CD4-positive, alpha-beta T cell treated with Interleukin-6 for 4 hours (primary cell): ENCODE measurements at places on chromosomes 12 and 14.

- DNase-seq: no peak
Measured at GRCh38 chr14:21467616-21468015, 9.1 kb downstream of the RAB2B start.

DNA sequence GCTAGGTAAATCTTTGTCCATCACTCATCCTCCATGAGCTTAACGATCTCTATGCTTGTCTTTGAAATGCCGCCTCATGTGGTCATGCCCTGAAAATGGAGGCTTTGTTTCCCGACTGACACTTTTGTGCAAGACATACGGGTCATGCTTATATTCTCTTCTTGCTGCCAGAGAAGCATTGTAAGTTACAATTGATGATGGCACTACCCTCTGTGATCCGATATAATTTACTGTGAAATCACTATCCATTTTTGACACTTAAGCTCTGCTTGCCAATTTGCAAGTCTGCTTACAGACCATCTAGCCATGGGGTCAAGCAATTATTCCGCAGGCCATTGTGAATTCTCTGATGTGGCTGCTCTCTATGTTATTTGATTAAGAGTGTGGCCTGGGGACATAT lies 650.0 kb downstream of the FLRT2 start:
- DNase-seq: no peak

- DNase-seq: no peak
Measured at GRCh38 chr12:43337571-43338444, 214.2 kb downstream of the ADAMTS20 start.

GRCh38 chr12:94488463-94488862 lies 28.8 kb upstream of the CEP83 start:
- no peak for DNase-seq

- DNase-seq: no peak
Measured at GRCh38 chr14:88289996-88290395, 33.1 kb downstream of the KCNK10 start.

DNA sequence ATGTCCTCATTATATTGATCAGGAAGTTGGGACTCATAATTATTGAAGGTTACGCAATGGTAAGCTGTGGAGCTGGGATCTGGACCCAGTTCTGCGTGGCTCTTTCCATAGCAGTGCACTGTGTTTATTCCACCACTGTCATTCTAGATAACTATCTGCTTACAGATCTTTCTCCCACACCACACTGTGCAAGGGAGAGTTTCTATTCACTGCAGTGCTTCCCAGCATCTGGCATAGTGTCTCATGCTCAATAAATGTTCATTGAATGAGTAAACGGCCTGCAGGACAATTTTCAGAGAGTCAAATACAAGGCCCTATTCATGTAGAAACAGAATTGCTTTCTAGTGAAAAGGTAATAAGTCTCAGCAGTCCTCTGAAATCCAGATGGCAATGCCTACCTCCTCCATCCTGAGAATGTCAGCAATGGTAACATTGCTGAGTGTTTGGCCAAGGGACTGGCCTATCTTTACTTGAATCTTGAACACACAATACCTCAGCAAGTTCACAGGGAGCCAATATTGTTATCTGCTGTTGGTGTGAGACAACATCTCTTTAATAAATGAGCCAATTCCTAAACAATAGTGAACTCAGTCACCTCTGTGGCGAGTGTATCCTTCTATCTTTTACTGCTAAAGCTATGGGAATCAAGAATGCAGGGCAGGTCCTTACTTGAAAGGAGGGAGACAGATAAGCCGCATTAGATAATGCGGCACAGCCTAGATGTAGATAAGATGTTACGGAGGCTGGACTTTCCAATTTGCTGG lies 332.4 kb upstream of the PRICKLE1 start:
- no peak for DNase-seq

GRCh38 chr12:98274430-98275130 lies 240.8 kb upstream of the TMPO start:
- no peak for DNase-seq

DNA sequence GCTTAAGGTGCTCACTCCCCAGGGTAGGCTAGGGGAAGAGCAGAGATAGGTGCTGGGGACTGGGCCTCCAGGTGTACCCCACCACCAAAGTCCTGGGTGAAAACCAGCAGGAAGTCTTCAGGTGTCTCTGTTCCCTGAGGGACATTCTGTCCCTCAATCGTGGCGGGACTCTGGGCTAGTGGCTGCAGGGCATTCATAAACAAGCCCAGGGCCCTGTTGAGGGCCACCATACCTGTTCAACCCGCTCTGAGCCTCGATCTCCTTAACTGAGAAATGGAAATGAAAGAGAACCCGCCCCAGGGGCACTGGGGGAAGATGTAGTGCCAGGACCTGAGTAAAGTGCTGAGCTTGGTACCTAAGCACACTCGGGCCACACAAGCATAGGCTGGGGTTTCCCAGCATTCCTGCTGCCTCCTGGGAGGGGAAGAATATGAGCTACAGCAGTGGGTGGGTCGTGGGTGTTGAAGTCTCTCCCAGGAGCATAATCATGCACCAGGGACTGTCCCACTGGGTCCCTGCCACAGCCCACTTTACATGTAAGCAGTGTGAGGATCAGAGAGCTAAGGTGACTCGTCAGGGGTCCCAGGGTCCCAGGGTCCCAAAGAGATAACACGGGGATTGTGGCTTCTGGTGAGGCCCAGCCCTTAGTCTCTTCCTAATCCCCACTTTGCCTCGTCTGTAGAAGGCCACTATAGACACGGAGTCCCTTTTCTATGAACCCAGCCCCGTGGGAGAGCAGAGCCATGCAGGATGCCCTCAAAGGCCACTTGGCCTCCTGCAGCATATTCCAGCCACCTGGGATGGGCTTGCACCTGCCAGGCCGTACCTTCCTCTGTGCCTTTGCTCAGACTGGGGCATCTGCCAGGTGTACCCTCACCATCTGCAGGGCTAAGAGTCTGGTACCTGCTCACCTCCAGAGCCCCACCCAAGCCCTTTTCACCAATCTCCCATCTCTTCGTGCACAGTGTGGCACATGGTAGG lies 14.4 kb downstream of the FAM222A start:
- DNase-seq: no peak

GRCh38 chr12:114431902-114432301 lies 26.0 kb upstream of the TBX5 start:
- DNase-seq: no peak

DNA sequence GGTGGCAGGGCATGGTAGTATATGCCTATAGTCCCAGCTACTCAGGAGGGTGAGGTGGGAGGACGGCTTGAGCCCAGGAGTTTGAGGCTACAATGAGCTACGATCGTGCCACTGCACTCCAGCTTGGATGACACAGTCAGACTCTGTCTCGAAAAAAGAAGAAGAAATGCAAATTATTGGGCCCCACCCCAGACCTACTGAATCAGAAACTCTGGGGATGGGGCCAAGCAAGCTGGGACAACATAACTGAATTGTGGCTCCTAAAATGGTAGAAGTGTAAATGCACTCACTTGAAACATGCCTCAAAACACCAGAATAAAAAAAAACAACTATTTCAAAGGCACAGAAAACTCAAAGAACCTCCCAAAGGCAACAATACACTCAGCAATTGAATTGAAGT lies 37.0 kb downstream of the CIT start:
- DNase-seq: no peak

DNA sequence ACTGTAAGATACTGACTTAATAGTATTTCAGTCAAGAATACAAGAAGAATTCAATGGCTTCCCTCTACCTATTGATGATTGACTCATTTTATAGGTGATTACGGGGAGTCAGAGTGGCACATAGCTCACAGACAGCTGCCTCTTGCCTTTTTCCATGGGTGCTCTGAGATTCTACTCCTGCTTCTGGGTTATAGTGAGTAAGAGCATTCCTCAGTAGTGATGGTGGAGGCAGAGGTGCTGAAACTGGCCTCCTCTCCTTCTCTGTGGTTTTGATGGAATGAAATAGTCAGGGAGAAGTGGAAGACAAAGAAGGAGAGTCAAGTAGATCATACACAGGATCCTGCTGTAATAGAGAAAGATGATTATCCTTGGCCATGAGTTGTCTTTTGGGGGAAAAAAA lies 438.2 kb upstream of the FAR2 start:
- no peak for DNase-seq

DNA sequence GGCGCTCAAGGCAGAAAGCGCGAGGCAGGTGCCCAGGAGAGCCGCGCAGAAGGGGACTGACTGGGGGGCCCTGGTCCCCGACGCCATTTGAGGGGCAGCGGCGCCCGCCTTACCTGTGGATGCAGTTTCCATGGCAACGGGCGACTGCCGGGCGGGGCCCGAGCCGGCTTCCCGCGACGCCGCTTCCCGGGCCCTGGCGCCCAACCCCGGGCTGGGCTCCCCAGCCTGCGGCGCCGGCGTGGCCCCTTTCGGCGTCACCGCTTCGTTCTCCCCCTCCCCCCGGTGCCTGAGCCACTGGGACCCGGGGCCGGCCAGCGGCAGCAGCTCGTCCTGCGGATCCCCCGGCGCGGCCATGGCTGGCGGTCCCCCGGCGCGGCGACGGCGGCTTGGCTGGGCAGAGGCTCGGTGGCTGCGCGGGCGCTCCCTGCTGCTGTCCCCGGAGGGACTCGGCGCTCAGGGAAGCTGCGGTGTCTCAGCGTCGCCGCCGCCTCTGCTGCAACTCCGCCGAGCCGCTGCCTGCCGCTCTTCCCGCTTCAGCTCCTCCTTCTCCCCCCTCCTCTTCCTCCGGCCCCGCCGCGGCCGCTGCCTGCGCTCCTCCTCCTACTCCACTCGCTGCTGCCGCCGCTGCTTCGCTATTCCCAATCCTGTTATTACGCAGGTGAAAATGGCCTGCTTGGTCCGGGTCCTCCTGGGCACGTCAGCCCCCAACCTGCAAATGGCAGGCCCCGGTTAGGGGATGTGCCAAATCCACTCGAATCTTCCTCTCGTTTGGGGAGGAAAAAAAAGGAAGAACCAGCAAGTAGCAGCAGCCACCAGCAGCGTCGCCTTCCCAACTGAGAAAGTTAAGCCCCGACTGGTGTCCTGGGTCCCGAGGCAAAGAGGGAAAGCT lies at the start of gene RTN1:
RTN1 (minus strand) TSS at position 500 of the 889 bp plus-strand sequence; CDS start at position 354, 146 bp downstream.
- no peak for DNase-seq

DNA sequence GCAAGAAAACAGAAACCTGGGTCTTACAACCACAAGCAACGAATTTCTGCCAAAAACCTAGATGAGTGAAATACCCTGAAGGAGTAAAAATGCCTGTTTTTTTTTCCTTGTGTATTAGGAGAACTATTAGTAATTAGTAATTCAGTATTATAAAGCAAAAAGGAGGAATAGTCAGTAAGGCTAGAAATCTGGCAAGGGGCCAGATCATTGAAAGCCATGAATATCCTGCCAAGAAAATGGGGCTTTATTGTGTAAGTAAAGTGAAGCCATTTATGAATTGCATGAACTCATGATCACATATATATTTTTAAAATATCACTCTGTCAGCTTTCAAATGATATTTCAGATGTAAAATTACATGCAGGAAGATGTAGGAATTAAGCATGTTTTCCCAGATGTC lies 57.9 kb downstream of the TXNDC16 start:
- DNase-seq: no peak

GRCh38 chr14:88305528-88306322 lies 17.3 kb downstream of the KCNK10 start:
- DNase-seq: no peak

DNA sequence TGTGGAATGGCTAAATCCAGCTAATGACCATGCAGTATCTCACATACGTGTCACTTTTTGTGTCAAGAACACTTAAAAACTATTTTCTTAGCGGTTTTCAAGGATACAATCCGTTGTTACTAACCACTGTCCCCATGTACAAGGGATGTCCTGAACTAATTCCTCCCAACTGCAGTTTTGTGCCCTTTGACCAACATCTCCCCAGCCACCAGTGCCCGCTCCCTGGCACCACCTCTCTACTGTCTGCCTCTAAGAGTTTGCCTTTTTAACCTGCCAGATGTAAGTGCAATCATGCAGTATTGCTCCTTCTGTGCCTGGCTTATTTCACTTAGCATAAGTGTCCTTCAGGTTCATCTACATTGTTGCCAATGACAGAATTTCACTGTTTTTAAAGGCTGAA lies 315.7 kb downstream of the TMEM121 start:
- DNase-seq: no peak

- DNase-seq: no peak
Measured at GRCh38 chr12:85836197-85837090, at the start of gene RASSF9. Gene RASSF9 (minus strand): TSS chr12:85836409. CDS start chr12:85836201, 208 bp downstream.

DNA sequence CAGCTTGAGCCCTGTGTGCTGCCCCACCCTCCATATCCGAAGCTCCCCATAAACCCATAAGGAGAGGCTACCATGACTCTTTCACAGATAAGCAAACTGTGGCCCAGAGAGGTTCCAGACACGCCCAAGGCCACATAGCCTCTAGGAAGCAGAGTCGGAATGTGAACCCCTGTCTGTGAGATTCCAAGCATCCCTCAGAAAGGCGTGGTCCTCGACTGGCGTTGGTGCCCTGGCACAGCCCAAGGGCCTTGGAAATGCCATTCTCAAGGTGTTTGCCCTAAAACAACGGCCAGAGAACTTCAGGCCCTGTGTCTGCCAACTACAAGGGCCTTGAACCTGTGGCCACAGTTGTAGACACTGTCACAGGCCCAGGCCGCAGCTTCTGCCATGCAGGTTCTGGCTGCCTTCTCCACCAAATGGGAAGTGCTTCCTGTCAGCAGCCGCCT lies 8.5 kb upstream of the DIO3 start:
- DNase-seq: no peak

DNA sequence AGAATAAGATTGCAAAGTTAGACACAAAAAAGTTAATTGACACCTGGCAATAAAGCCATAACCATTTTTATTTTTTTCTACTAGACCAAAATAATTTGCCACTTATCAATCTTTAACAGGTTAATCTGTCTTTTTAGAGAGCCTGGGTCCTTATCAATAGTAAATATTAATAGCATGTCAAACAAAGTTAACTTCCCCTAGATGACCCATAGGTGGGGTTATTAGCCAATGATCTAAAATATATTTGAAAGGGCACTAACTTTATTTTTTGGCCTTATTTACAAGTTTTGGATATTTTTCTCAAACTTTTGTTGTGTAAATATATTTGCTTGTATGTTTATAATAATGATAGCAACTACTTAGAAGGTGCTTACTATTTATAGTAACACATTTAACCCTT lies 3.9 kb downstream of the ANKRD33 start:
- no peak for DNase-seq

DNA sequence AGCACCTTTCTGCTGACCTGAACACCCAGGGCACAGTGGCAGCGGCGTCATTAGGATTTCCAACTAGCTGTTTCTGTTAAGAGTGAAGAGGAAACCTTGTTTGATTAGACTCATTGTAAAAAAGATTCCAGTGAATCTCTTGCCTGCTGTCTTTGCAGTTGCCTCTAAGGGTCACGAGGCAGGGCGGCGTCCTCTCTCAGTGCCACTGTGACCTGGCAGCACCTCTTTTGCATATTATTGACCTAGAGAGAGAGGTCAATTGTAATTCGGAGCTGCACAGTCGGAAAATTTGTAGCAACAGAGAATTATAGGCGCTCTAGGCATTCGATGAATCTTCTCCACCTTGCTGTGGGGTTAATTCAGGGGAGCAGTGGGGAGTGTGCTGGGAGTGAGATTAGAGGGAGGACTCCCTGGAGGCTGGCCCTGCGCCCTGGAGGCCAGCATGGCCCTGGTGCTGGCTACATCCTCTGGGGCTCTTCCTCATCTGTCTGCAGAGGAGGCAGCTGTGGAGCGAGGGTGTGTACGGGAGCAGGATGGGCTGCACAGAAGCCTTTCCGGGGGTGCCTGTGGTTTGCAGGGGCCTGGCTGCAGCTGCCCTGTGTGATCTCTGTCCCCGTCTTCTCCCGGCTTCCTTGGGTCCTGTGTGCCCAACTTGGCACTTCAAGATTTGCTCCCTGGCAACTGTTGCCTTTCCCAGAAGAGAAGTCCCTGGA lies 14.3 kb downstream of the PACS2 start:
- DNase-seq: no peak

- no peak for DNase-seq
Measured at GRCh38 chr12:106974511-106974910, 12.4 kb downstream of the MTERF2 start.

- DNase-seq: no peak
Measured at GRCh38 chr14:36773558-36773957, 111.9 kb downstream of the PAX9 start.
